Naive thymus-derived CD8-positive, alpha-beta T cell (primary cell): ENCODE measurements at places on chromosomes 12 and 14.

GRCh38 chr12:89228491-89228890 lies 123.8 kb downstream of the DUSP6 start:
- no peak for DNase-seq

DNA sequence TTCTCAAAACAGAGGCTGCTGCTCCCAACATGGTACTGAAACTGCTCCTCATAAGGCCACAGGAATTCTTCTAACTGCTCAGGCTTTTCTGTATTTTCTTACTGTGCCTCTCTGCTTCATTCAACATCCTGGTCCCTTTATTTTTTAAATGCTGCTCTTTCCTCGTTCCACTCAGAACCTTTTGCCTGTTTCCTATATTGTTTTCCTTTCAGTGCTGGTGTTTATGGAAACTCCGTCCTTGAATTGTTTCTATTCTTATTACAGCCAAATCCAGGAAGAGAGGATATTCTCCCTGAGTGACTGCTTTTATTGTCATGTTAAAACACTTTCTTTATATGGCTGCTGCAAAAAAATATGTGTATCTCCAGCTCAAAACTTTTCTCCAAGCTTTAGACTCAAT lies 173.0 kb upstream of the E2F7 start:
- DNase-seq = no peak

- no peak for DNase-seq
These were observed 28.3 kb downstream of the XRCC3 start for GRCh38 chr14:103686831-103687485.

GRCh38 chr14:102279688-102280348 lies 25.1 kb downstream of the MOK start:
- no peak for DNase-seq

GRCh38 chr12:89235189-89235993 lies 116.9 kb downstream of the DUSP6 start:
- DNase-seq = no peak

- DNase-seq = no peak
These were observed 42.3 kb upstream of the TMEM263 start for GRCh38 chr12:106913456-106913855.

DNA sequence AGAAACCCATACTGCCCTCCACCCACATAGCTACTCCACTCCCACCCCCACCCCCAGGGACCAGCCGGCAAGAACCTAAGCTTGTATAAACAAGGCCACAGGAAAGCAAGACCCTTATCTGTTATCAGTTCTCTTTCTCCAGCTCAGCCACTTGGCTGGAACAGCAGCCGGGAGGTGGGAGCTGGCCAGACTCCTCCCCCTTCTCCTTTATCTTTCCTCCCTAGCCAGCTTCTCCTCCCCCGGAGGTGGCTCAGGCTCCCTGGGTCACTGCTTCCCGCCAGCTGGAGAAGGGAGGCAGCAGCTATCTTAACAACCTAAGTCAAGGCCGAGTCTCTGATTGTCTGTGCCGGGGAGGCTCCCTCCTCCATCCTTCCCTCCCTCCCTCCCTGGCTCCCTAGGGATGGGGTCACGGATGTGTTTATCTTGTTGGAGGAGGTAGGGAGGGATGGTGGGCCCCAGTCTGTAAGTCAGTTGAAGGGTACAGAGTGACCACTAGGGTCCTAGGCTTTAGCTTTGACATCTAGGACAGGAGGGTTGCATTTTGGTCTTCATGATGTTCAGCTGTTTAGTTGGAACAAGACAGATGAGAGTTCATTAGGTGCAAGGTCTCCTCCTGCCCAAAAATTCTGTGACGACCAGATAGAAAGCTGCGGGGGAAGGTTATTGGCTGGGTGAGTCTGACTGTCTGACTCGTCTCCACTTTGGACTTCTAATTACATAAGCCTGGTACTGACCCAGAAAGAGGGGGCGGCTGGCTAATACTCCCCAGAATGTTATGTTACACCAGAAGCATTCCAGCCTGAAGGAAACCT lies 29.7 kb downstream of the ZFP36L1 start:
- no peak for DNase-seq

- no peak for DNase-seq
These were observed 9.9 kb upstream of the CCT2 start for GRCh38 chr12:69575346-69575745.

DNA sequence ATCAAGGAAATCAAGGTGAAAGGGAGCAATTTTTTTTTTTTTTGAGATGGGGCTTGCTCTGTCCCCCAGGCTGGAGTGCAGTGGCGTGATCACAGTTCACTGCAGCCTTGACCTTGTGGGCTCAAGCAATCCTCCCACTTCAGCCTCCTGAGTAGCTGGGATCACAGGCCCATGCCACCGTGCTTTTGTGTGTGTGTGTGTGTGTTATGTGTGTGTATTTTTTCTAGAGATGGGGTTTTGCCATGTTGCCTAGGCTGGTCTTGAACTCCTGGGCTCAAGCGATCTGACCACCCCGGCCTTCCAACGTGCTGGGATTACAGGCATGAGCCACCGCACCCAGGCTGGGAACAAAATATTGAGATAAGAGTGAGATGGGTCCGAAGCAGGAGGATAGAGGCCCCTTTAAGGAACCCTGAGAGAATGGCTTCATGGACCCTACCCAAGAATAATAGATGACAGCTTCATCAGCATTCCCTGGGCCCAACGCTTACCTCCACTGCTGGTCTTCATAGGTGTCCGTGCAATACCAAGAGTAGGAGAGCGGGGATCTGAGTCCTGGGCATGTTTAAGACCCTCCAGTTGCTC lies 1.0 kb downstream of the CDCA3 start:
- DNase-seq = no peak

DNA sequence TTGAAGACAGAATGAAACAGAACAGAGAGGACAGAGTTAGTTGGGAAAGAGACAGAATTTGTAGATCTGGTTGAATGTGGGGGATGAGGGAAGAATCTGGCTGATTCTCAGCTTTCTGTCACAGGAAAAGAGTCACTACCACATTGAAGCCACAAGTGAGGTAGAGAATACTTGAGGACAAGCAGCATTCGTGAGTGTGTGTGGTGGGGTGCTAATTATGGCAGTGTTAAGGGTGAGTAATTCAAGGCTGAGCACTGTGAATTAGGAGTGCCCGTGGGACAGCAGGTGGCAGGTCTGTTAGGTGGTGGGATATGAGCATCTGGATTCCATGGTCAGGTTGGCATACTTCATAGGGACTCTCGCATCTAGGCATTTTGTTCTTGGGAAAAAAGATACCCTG lies 347.4 kb upstream of the PRICKLE1 start:
- DNase-seq = no peak

- no peak for DNase-seq
These were observed 248.5 kb upstream of the FBXO33 start for GRCh38 chr14:39680777-39681176.

- no peak for DNase-seq
These were observed 94.3 kb downstream of the SLC25A21 start for GRCh38 chr14:37078131-37078530.

- DNase-seq = no peak
These were observed 2.4 kb upstream of the A2M start for GRCh38 chr12:9118158-9118557.

GRCh38 chr12:111442301-111443045 lies 36.8 kb downstream of the SH2B3 start:
- DNase-seq = no peak

DNA sequence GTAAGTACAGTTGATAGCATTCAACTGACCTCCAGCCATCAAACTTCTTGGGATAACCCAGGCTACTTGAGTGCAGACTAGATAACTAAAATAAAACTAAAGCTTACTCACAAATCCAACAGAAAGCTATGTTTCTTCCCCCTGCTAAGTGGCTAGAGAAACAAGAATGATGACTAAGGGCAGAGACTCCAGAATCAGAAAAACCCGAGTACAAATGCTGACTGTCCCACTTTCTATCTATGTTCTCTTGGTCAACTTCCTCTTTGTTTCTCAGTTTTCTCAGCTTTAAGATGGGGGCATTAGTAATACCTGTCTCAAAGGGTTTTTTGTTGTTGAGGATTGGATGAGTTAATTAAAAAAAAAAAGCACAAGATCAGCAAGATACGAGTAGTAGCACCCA lies 6.1 kb upstream of the NUAK1 start:
- no peak for DNase-seq

- DNase-seq = no peak
These were observed 176.7 kb upstream of the BCL2L14 start for GRCh38 chr12:11893998-11894397.

- DNase-seq = no peak
These were observed 199.2 kb downstream of the MSRB3 start for GRCh38 chr12:65477721-65478120.

GRCh38 chr12:32033406-32033805 lies 73.2 kb upstream of the BICD1 start:
- DNase-seq = no peak

DNA sequence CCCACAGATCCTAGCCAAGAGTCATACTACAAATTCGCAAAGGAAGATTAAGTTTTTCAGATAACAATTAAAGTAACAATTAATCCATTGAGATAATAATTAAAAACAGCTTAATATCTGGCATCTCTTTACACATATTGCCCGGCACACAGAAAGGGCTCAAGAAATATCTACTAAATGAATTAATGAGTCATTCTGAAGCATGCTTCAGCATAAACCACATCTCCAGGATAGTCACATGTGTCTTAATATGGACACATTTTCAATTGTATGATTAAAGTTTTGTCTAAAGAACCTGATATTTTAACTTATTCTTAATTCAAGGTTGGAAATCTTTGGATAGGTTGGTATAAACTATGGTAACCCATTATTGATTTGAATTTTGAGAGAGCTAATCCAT lies 9.6 kb downstream of the ITPR2 start:
- DNase-seq = no peak

GRCh38 chr12:85357609-85358008 lies 77.6 kb downstream of the ALX1 start:
- DNase-seq = no peak

DNA sequence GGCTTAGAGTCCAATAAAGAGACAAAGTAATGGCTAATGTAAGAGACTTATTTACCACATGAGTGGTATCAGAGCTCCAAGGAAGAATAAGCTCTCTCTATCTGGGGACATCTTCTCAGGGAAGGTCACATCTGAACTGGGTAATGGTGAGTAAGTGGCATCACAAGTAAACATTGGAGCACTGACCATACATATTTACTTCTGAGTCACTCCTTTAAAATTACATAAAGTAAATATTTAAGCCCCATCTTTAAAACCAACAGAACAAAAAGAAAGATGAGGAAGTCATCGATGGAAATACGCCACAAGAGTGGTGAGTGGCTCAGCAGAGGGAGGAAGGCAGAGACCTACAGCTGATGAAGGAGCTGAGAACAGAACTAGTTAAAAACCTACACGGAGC lies 159.9 kb downstream of the DUSP6 start:
- no peak for DNase-seq

DNA sequence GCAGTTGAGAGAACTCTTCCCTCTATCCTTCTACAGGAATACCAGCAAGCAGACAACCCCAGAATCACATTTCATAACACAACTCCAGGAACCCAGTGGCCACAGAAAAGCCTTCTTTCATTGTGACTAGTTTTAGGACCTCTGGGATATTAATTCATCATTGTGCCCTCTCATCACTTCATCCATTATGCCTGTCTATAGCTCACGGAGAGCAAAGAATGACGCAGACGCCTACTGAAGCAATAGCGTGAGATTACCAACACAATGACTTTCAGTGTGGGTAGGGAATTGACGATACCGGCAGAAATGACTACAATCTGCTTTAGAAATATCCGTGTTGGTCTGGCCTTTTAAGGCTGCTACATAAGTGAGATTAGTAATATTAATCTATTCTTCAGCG lies 158.1 kb upstream of the FOXG1 start:
- no peak for DNase-seq

GRCh38 chr12:24462946-24463345 lies 486.0 kb downstream of the BCAT1 start:
- DNase-seq = no peak

DNA sequence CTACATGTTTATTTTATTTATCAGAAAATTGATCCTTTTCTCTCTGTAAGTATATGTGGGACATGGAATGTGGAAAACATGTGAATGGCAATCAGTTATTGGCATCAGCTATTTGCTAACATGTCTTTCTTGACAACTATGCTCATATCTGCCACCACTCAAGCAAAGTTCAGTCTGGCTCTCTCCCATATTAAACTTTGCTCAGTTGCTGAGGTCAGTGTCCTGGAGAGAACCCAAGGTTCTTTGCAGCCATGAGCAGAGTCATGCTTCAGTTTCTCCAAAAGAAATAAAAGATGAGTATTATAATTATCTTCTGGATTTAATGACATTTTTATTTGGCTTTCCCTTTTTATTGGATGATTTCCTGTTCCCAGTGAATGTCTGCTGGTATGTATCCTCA lies 42.6 kb downstream of the A2M start:
- DNase-seq = no peak

DNA sequence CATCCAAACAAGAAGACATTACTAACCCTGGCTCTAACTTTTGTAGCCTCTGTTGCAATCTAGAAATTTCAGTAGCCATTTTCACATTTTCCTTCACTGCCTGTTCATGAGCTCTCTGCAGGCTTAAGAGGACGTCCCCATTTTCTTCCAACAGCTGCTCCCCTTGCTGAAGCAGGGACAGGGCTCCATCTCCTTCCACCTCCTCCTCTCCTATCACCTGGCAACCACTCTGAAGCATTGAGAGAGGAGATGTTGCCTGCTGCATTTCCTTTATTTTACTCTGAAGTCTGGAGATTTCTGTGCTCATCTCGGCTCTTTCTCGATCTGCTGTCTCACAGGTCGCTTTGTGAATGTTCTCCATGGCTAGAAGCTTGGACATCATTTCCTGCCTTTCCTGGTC lies 73.3 kb downstream of the NIN start:
- DNase-seq = no peak

GRCh38 chr12:123388177-123388950 lies 4.4 kb downstream of the KMT5A start:
- peak; percentile 83 for DNase-seq

GRCh38 chr12:55017416-55017925 lies 2.3 kb upstream of the NEUROD4 start:
- no peak for DNase-seq

GRCh38 chr12:93234641-93235040 lies 143.1 kb upstream of the NUDT4 start:
- no peak for DNase-seq

- DNase-seq = no peak
These were observed 8.5 kb downstream of the AKT1 start for GRCh38 chr14:104786726-104787675.

DNA sequence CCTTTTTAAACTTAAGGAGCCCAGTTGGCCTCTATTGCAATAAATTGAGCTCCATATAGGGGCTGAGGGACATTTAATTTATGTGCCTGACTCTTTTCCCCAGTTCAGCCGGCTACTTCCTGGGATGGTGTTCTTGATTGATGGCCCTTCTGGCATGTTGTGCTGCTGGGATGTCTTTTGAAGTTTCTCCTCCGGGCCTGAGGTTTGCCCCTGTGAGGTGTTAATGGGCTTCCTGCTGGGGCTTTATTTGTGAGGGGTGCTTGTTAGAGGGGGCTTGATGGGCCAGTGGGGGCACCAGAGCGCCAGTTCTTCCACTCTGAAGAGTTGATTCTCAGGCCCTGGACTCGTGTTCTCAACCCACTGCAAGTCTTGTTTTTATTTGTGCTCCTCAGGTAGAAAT lies 69.6 kb downstream of the CHST11 start:
- DNase-seq = no peak
